ENCODE measurements at places on chromosomes 6 and 20.

DNA sequence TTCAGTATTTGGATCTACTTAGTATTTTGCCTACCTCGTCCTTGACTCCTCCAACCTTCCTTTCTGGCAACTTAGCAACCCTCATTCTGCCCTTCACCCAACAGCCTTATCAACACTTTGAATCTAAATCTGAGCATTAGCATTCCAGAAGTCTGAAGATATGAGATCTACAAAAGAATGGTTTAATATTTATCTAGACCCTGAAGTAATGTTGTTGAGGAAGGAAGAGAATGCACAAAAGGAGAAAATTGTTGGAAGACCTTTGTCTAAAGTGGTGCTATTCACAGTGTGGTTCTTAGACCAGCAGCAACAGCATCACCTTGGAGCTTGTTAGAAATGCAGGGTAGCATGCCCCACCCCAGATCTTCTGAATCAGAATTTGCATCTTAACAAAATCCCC, 198.2 kb upstream of the PLCB4 start:
- DNase-seq = no peak

DNA sequence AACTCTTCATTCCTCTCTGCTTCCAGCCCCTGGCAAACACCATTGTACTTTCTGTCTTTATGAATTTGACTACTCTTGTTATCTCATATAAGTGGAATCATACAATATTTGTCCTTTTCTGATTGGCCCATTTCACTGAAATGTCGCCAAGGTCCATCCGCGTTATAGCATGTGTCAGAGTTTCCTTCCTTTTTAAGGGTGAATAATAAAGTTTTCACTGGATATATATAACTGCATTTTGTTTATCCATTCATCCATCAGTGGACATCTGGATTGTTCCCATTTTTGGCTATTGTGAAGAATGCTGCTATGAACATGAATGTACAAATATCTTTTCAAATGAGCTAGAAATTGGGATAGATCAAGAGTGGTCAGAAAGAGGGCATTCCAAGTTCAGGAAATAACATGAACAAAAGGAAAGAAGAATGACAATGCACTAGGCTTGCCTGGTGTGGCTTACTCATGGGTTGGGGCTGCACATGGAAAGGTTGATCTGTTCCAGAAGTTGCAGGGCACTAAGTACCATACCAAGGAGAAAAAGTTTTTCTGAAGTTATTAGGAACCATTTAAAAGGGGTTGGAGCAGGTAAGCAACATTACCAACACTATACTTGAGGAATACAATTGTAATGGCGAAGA, 10.0 kb upstream of the L3MBTL3 start:
- DNase-seq = no peak

DNA sequence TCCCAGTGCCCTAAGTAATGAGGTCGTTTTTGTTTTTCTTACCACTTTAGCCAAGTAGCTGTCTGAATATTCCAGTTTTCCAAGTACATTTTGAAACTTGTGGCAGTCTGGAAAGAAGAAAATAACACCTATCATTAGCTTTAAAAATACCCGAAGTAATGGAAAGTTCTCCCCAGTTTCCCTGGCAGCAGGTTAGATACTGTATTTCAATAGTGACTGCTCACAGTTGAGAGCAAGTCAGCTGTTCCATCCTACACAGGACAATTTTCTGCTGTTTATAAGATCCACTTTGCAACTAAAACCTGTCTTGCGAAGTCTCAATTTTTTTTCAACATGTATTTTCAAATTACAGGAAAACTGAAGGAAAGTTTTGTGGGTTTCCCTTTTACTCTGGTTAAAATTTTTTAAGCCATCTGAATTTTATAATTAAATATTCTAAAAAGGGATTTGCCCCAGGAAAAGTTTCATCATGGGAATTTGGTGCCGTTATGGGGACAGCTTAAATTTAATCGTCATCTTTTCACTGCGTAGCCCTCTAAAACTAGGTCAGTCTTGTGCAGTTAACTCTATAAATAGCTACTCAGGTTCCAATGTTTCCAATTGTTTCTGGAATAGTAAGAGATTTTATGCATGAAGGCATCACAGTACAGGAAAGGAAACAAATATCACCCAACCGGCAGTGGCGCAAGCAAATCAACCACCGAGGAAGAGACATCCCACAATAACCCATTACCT, 96.9 kb downstream of the MBOAT1 start:
- DNase-seq = no peak

DNA sequence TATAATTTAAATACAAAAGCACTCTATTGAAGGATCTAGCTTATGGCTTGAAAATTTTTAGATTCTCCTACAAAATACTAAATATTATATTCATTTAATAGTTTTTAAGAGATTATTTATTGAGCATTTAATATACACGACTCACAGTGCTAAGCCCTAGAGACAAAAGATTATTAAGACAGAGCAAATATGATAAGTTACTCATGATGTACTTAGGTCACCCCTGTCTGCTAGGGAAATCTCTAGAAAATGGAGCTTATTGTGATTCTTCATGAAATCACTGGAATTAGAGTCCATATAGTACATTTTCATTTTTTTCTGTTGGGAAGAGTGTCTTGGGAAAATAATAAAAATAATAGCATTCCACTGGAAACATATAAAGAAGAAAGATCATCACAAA, 37.8 kb downstream of the BEND6 start:
- DNase-seq = no peak

GRCh38 chr6:111971181-111971841, 82.6 kb upstream of the CCN6 start:
- DNase-seq = no peak

- no peak for DNase-seq
Observed at GRCh38 chr20:50070361-50070760, 42.6 kb downstream of the UBE2V1 start.

- DNase-seq = no peak
Observed at GRCh38 chr6:15088904-15089568, 156.8 kb upstream of the JARID2 start.

DNA sequence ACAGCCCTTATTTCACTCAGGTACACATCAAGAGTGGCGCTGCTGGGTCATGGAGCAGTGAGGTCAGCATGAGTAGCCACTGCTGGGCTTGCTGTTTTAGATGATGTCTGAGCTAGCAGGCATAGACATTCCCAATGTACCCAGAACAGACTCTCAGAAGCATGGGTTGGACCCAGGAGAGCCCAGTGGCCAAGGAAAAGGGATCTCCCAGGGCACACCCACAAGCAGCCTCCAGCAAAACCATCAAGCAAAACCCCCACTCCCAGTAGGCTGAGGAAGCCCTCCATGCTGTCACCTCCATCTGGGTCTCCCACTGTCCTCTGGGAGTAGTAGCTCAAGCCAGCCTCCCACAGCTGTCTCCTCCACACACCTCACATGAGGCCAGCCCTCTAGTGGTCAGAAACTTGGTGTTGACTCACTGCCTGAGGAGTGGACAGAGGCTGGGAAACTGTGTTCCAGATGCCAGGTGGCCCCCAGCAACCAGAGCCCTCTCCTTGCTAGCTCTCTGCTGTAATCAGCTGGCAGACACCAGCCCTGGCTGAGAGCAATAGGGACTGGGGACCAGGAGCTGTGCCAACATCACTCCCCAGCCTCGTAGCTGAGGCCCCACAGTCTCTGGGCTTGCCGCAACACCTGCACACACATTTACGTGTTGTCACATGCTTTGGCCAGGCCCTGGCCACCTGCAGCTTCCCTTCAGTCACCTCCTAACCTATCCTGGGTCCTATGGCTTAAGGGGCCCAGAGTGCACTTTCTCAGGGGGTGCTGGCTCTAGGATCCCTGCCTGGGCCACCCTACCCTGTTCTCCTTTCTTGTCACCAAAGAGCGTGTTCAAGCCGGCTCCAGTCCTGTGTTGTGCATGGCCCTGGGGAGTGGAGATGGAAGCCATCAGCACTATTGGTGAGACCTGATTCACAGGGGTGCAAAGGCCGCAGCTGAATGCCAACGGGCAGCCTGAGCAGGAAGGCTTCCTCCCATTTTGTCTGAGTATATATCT, 1.9 kb upstream of the AP5S1 start:
- peak; percentile 23 for DNase-seq

DNA sequence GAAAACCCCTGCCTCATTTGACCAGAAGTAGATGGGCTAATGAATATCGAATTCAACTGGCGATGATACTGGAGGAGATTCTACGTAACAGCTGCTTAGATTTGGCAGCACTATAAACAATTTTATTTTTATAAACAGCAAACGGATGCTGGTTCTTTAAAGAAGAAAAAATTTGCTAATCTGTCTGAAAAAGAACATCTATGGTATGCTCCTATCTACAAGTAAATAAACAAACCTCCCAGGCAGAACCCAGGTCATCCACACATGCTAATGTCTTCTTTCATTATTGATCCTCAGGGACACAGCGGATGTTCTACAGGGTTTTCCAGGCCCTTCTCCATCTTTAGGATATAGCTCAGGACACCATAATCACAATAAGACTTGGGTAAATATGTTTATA, 291.3 kb downstream of the ALDH8A1 start:
- no peak for DNase-seq

DNA sequence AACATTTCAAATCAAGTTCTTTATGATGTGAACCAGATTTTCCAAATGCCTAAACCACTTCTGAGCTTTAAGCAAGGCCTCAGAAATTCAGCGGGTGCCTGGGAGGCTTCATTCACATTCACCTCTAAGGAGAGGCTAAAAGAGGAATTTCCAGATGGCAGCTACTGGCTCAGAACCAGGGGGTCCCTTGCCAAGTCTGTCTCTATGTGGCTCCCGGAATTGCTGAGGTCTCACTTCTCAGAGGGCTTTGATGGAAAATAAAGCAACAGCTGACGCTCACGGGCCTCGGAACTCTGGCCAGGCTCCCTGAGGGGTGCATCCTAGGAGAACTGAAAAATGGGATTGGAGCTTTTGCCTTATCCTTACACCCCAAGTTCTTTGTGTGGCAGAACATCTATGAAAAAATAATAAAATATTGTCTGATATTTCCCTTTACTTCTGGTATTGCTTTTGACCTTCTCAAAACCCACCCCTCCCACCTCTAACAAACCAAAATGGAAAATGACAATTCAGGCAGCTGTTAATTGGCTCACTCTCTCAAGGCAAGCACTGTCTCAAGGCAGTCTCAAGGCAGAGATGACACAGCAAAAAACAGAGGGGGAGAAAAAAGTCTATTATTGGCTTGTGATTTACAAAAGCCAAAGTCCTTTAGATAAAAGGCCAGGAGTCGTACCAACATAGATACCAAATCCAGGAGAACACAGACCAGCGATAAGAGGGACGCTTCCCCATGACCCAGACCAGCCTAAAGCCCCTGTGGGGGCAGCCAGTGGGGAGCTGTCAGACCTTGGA, 21.8 kb upstream of the LRRN4 start:
- peak; percentile 74 for DNase-seq

DNA sequence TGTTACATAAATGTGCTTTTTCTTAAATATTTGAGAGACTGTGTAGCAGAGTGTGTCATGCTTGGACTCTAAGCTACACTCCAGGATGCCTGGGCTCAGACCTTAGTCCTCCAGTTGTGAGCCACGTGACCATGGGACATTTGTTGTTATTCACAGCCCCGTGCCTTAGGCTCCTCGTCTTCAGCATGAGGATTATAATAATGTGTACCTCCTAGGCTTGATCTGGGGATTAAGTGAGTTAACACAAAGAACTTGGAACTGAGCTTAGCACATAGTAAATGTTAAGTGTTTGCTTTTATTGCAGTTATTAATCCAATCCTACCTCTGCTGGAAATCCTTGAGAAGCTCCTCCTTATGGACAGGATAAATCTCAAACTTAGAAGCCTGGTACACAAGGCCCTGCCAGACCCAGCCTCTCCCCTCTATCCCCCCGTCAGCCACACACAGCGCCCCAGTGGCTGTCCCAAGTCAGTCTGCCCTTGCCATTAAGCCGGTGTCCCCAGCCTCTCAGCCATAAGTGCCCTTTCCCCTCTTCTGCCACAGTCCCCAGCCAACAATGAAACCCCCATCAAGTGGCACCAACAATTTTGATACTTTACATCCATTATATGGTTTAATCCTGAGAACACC, 177.5 kb downstream of the TMEM242 start:
- DNase-seq = no peak

DNA sequence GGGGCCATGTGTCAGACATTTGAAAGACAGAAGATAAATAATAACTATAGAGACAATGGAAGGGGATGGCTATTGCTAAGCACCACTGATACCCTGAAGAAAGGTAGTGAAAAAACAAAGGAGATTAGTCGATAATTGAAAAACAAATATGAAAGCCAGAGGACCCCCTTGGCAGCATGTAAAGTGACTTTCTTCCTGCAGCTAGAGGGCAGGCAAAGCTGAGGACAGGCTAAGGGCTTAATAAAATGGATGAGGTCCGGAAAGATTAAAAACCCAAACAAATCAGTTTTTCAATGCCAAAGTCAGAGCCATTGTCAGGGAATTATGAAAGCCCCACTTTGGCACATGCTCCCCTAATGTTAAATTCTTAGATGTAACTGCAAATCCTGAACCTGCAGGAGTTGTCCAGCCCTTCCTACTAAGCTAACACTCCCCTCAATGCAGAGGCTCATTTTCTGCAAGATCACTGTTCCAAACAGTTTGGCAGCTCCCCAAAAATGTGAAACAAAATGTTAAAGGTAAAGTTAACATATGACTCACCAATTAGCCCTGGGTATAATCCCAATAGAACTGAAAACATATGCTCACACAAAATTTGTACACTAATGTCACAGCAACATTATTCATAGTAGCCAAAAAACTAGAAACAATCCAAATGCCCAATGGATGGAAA, 1177.9 kb downstream of the GRIK2 start:
- peak; percentile 85 for DNase-seq

GRCh38 chr6:30720738-30721197, 616 bp downstream of the TUBB start:
- peak; percentile 77 for DNase-seq

- no peak for DNase-seq
Observed at GRCh38 chr6:96727144-96727543, 110.1 kb downstream of the GPR63 start.

- no peak for DNase-seq
Observed at GRCh38 chr20:4375881-4376280, 345.8 kb upstream of the PRND start.

DNA sequence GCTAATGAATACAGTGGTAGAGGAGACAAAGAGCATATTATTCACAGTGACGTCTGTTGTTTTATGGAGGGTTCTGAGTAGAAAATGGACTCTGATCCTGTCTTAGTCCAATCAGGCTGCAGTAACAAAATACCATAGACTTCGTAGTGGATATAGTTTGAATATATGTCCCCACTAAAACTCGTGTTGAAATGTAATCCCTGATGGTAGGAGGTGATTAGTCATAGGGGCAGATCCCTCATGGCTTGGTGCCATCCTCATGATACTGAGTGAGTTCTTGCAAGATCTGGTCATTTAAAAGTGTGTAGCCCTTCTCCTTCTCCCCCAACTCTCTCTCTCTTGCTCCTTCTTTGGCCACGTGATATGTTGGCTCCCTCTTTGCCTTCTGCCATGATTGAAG, 82.5 kb downstream of the CD83 start:
- DNase-seq = no peak

DNA sequence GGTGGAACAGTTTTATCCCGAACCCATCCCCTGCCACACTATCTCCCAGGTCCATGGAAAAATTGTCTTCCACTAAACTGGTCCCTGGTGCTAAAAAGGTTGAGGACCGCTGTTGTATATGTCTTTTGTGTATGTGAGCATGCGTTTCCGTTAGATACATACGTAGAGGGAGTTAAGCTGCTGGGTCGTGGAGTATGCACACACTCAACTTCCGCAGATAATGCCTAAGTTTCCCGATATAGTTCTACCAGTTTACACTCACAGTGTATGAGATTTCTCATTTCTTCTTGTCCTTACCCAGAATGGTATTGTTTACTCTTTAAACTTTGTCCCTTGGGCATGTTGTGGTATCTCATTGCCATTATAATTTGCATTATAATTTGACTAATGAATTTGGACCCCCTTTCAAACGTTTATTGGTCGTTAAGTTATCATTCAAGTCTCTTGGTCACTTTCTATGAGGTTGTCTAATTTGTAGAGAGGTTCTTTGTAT, 50.5 kb upstream of the SCAF8 start:
- no peak for DNase-seq

All from NCI-H446 (cell line).